B cell (primary cell): ENCODE measurements at places on chromosomes 4 and X.

- no peak for DNase-seq
These were observed 19.4 kb downstream of the NIPAL1 start for GRCh38 chr4:48035952-48036351.

GRCh38 chr4:108901291-108901690, 138.4 kb upstream of the ETNPPL start:
- no peak for DNase-seq

- DNase-seq, result no peak
These were observed 1535.8 kb upstream of the PCDH10 start for GRCh38 chr4:131613086-131613823.

DNA sequence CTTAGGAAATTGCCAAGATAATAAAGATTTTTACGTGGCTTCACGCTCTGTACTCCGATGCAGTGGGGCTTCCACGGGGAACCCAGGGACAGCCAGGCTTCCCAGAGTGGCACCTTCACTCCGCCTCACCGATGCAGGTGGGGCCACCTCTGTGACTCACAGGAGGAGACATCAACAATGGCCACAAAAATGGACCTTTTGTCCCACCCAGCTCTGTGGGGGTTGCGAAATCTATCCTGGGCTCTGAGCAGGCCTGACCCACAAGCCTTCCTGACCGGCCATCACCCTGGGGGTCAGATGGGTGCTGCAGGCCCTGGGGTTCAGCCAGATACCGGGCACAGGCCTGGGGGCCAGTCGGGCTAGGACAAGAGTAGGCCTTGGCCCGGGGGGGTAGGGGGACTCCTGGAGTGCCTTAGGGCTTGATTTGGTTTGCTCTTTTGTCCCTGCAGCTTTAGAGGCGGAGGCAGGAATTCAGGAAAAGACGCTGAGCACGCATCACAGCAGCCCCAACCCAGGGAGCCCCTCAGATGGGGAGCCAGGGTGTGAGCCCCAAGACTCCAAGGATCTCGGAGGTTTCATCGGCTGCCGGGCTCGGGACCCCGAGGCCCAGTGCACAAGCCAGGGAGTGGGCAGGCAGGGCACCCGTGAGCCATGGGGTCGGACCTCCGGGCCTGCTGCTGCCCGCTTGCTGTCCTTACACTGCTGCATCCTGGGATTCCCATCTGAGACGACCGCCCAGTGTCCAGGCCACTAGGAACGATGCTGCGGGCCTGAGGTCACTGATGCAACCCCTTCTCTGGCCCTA, 136.5 kb upstream of the NKX1-1 start:
- no peak for DNase-seq

DNA sequence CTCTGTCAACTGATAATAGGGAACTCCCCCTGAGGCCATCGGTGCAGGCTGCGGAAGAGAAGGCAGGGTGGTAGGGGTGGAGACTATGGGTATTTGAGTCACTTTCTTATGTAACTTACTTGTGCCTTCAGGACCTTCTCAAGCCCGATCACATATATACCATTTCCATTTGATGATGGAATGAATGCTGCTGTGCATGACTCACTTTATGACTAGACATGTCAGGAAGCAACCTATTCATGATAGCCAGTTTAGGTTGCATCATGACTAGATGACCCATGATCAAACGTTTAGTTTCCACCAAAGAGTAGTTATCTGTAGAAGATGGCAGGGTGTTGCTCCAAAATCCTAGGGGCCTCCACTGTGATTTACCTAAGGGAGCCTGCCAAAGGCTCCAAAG, 435.5 kb downstream of the DTHD1 start:
- no peak for DNase-seq

DNA sequence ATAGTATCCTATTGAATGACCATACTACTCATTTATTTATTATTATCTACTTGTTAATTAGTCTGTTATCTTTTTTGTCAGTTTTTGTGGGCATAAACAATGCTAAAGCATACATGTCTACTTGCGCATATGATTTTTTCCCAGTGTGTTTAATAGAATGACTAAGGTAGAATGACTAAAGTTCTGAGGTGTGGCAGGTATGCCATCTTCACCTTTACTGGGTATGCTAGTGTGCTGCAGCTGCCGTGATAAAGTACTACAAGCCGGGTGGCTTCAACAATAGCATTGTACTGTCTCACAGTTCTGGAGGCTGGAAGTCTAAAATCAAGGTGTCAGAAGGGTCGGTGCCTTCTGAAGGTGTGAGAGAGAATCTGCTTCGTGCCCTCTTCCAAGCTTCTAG, 19.2 kb downstream of the CD38 start:
- no peak for DNase-seq

DNA sequence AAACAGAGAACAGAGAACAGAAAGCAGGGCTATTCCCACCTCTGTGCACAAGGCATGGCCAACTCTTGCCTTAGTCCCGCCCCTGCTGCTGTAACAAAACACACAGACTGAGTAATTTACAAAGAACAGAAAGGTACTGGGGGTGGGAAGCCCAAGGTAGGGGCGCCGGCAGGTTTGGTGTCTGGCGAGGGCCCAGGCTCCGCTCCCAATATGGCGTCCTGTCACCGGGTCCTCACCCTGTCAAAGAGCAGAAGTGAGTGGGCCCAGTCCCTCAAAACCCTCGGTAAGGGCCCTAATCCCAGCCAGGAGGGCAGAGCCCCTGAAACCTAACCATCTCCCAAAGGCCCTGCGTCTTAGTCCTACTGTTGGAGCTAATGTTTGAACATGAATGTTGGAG, 71.0 kb downstream of the FAM53A start:
- no peak for DNase-seq

DNA sequence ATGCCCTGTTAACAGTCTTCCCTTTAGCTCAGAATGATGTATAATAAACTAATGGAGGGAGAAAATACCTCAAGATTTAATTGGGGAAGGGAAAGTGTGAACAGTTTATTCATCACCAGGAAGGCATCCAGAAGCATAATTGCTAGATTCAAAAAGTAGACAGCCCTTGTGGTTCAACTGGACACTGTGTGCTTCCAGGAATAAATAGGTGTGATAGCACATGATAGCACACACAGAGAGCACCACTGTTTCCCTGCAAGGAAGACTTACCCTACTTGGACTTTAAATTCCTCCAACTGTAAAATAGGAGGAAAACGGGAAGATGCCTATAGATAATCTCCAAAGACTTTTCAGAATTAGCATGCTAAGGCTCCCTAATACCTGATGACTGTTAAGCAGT, 27.8 kb downstream of the SLC39A8 start:
- DNase-seq, result no peak

DNA sequence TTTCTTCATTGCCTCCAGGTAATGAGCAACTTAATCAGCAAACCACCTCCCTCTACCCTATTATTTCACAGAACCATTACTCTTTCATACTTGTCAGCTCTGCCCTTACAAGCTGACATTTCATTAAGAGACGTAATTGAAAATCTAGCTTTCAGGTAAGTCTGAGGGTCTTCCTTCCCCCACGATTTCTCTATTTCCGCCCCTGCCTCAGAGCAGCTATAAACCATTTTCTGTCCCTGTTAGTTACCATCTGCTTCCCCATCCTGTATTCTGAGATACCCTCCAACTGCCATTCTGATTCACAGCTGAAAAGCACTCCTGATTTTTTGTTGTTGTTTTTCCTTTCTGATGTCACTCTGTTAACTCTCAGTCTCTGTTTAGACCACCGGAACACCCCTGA, 37.1 kb downstream of the SH3RF1 start:
- no peak for DNase-seq

GRCh38 chr4:60589425-60589824, 610.7 kb upstream of the ADGRL3 start:
- DNase-seq, result no peak

DNA sequence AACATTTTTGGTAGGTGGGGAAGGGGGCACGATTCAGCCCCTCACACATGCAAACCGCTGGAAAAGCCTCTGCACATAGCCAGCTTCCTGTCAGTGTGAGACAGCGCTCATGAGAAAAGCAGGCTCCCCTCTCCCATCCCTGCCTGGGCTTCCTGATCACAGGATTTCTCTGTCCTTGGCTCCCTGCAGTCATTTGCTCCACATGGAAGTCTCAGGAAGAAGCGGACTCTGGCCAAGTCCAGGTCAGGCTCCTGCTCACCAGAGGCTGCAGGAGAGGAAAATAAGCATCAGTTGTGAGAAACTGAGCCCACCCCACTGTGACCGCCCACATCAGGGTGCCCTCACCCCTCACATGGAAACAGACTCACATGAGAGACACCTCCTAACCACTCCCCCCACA, 664.3 kb upstream of the TENM3 start:
- DNase-seq, result no peak

DNA sequence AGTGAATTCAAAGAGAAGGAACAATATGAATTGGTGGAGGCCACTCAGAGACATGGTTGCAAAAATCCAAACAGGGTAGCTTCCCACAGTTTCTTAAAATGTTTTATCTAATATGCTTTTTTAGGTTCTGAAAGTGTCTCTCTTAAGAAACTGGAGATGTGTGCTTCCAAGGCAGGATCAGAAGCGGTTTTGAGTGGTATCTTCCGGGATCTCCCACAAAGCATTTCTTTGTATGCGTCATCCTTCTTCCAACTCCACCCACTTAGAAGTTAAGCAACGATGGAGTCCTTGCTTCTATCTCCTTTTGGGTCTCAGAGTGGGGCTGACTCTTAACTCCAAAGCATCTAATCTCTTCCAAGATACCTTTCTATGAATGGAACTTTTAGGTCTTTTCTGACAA, 196.7 kb downstream of the MID1 start:
- no peak for DNase-seq

DNA sequence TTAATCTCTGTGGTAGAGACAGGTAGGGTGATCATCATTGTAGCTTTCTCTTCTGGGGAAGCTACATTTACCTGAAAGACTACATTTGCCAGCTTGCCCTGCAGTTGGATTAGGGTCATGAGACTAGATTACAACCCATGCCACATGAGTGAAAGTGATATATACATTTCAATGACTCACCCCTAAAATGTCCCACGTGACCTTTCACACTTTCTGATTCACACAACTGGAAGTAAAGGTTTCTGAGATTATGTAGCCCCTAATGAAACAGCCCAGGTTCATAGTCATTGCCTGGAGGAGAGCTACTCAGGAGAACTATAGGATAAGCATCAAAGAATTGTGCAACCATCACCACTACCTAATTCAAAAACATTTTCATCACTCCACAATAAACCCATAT, 17.8 kb downstream of the PDCL2 start:
- no peak for DNase-seq

GRCh38 chr4:136651932-136652331, 880.4 kb downstream of the PCDH18 start:
- no peak for DNase-seq

DNA sequence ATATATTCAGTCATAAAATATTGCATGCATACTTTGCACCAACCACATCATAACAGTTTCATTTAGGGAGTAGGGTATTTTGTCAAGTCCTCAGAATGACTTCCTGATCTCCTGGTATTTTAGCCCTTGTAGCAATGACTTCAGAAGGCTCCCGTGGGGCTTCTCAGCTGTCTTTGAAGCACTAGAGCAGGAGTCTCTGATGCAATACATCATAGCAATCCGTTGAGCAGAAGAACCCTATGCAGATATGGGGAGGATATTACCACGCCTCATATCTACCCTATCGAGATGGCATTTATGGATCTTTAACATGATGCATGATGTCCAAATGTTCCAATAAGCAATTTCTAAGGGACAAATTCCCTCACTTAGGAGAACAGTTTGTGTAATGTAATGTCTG, 373.7 kb upstream of the FTHL17 start:
- no peak for DNase-seq

DNA sequence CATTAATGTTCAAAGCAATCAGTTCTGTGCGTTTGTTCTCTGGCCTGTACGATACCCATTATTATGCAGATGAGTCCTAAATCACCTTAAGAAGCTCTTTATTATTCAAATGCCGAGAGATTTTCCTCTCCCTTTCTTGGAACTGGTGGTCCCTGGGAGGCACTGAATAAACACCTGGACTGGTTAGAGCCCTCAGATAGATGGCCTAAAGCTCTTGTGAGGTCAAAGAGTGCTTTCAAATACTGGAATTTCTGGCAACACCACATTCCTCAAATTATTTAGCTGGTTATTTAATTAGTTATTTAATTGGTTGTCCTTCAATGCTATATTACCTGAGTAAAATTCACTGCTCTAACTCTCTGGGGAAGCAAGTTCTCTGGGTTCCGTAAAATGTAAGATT, 3.0 kb downstream of the ARHGEF38 start:
- DNase-seq, result no peak

DNA sequence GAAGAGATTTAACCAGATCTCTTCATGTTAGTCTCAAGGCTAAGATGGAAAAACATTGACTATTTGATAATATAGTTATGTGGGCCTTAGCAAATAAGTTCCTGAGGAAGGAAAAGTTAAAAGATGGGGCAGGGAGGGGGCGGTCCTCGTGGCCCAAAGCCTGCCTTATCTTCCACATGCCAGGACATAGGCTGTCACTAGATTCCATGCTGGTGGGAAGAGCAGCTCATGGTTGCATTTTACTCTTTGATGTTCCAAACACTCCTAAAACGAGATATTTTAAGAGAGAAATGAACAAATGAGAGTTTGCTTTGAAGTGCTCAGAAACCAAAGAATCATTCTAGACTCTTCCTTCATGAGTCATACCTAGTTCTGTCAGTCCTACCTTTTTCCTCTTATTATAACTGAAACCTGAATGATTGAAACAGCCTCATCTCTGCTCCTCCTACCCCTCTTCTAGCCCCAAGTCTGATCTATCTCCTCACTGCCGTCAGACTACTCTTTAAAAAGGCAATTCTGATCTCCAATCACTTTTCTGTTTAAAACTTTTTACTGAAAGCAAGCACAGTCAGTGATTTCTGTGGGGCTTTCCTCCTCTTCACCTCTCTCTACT, 25.1 kb downstream of the RAB9B start:
- DNase-seq, result no peak

- DNase-seq, result no peak
These were observed 33.7 kb downstream of the FRMD7 start for GRCh38 chrX:132094164-132094563.

GRCh38 chr4:137125011-137125410, 407.3 kb downstream of the PCDH18 start:
- DNase-seq, result no peak

- DNase-seq, result no peak
These were observed 2079.7 kb upstream of the AGA start for GRCh38 chr4:179521952-179522351.

DNA sequence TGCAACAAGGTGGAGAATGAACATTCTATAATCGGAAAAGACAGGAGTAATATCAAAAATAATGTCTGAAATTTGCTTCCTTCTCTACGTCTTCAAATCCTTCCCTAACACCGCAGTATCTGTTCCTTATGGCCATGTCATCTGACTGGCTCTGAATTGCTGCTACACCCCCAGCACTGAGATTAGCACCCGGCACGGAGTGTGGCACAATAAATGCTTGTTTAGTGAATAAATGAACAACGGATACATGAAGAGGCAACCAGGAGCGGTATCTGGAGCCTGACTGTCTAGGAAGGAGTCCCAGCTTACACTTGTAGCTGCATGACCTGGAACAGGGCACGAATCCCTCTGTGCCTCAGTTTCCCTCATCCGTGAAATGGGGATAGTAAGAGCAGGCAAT, 164.3 kb downstream of the AFAP1 start:
- no peak for DNase-seq

DNA sequence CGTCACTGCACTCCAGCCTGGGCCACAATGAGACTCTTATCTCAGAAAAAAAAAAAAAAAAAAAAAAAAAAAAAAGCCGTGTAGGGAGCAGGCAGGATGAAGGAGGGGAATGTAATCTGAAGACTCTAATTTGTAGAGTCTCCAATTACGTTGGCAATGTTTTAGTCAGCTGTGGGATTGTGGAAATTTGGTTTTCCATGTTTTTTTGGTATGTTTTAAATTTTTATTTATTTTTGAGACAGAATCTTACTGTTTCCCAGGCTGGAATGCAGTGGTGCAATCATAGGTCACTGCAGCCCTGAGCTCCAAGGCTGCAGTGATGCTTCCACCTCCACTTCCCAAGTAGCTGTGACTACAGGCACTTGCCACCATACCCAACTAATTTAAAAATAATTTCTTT, 56.5 kb downstream of the NSD2 start:
- DNase-seq, result no peak
